ENCODE measurements at places on chromosomes 6 and 20. TPM values are rescaled to one million over a fixed set of nuclear protein-coding genes. Genes with fewer than 3 reads are reported as not detected.

Gene SEL1L2
- not detected for total RNA-seq

Gene THEMIS
- total RNA-seq: under 0.01 TPM

Gene HTR1E
- not detected for total RNA-seq

Gene IPCEF1
- 1.3 TPM for total RNA-seq

Gene SMPDL3A
- total RNA-seq: 19.6 TPM

Gene PNPLA1
- not detected for total RNA-seq

Gene TSPO2
- not detected for total RNA-seq

Gene CFAP206
- 0.27 TPM for total RNA-seq

Gene TBCC
- 19.3 TPM for total RNA-seq

Gene BPIFB2
- not detected for total RNA-seq

Gene GPR6
- not detected for total RNA-seq

Gene NKAIN4
- not detected for total RNA-seq

Gene KCNS1
- not detected for total RNA-seq

Gene ULBP1
- 1.7 TPM for total RNA-seq

Gene CTCFL
- total RNA-seq: not detected

Gene EEF1A2
- total RNA-seq: not detected

Data from fibroblast of the aortic adventitia (primary cell).